ENCODE measurements at places on chromosomes 2 and 18.

DNA sequence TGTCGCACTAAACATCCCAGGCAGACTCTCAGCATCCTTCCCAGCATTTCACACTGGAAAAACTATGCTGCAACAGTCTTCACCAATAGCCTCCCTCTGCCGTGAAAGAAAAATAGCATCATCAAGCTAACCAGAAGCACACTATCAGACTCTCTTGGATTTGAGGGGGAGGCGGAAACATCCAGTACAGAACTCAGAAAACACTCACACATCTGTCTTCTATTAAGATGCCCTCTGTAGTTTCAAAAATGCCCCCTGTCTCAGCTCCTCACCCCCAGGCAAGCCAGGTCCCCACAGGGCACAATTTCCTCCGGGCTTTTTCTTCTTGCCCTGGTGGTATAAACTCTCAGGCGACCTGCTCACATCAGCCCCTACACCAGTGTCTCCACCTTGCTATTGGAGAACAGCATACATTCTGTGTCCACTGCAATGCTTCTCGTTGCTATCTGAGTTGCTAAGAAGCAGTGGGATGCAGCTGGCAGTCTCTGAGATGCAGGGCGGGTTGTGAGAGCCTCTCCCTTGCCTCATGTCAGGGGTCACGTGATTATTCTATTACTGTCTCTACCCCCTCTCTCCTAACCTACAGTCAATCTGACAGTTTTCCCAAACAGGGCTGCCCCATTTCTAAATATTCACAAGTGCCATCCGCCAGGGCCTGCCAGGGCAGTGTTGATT is 189.9 kb downstream of the INO80D start:
- no peak for DNase-seq

- DNase-seq, result no peak
Observed at GRCh38 chr18:25244924-25245698, 106.9 kb downstream of the ZNF521 start.

GRCh38 chr2:96259497-96259921 is 6.3 kb downstream of the TMEM127 start:
- DNase-seq, result no peak

DNA sequence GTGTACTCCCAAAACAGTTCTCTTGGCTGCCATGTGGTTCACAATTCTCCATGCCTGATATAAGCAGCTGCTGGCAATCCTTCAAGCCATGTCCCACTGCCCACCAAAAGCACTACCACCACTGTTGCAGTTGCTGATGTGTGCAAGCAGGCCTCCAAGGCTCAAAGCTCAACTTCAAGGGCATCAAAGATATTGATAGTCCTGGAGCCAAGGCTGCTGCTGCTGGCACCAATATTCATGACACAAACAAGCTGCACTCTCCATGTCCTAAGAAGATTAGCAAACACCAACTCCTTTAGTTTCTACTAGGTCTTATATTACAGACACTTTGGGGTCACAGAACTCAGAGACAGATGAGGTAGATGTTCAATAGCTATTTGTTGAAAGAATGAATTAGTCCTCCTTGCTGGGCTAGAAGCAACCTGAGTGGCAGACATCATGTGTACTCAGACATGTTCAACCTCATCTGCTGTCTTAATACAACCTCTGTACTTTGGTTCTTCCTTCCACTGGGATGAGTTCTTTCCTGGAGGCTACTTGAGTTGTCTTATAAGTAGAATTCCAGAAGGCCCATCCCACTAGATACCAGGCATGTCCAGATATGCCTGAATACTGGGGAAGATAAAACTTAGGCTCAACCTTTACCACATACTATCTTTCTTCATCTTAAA is 104.5 kb upstream of the UGP2 start:
- no peak for DNase-seq

DNA sequence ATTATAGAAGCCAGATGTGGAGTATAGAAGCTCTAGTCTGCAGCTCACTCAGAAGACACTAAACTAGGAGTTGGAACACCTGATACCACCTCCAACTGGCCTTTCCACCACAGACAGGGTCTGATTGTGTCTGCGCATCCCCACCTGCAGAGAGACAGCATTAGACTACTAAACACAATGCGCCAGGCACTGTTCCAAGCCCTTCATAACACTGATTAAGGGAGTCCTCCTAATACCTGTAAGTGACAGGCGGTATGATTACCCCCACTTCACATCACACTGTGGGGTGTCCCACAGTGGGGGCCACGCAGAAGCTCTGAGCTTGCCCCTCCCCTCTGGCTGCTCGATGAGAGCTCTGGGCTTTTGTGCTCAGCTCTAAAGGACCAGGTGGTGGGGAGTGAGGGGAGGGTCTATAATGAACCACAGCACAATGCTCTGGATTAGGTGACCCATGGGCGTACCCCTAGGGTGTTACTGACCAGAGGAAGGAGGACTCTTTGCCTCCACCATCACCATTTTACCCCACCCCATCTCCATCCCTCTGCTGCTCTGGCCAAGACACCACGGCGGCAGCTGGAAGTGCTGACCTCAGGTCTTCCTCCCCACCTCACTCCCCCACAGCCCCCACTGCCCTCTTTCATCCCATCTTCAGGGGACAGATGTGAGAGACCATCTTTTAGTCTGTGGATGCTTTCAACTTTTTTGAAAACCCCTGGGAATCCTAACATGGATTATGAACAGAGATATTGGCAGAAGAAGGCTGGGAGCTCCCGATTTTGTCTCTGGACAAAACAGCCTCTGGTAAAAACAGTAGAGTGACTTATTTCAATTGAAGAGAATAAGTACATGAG is 145.1 kb downstream of the GFPT1 start:
- no peak for DNase-seq
